ENCODE measurements at places on chromosomes 1 and 21.

- DNase-seq, result peak; percentile 25
These were observed 250.8 kb downstream of the FOXD2 start for GRCh38 chr1:47688461-47689296.

DNA sequence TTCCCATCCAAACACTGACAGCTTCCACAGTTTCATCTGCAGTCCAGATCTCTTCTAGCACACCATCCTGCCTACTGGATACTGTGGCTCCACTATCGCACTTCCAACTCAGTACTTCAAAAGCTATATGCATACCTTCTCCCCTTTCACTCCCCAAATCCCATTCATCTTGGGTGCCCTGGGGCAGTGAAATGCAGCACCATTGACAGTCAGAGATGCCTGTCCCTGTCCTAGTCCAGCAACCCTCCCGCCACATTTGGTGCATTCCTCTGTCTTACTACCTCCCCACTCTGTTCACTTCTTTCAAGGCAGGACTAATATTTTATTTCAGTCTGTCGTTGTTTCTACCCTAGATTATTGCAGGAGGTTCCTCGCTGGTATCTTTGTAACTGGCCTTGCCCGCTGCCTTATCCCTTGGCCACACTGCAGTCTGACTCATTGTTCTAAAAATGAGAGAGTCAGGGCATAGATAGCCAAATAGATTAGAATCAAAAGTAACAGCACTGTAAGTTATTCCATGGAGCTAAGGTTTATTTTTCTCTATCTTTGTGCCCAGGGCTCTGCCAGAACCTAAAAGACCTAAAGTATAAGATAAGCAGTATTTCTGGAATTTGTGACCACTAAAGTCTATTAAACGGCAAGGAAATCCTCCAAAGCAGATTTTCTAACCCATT lies 96.7 kb downstream of the ESRRG start:
- no peak for DNase-seq

DNA sequence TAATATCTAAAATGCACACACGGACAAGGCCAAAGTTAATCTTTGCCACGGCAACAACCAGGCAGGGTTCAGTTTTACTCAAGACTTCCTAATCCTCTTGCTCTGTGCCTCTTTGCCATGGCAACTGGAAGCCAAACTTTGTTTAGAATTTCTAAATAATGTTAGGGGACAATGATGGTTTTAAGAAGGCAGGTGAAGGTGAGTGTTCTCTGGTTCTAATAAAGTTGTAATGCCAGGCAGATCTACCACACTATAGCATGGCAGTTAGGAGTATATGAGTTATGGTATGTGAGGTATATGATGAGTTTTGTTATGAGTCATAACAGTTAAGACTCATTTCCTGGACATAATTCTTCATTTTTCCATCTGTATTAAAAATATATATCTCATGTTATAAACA lies 2.7 kb downstream of the PTPRC start:
- DNase-seq, result no peak

DNA sequence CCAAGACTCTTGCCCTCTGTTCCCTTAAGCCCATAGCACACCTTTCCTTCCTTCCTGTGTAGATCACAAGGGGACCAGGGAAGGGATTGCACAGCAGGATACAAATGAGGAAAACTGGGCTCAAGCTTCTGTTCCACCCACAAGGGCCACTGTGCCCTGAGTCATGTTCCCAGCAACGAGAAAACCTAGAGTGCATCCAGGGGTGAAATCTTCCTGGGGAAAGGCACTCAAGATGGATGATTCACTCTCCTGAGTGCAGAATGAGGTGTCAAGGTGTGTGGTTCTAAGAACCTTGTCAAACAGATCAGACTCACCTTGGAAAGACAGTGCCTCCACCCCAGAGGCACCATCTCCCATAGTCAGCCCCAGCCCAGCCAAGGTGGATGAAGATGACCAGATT lies 40.7 kb upstream of the EYA3 start:
- DNase-seq, result no peak

DNA sequence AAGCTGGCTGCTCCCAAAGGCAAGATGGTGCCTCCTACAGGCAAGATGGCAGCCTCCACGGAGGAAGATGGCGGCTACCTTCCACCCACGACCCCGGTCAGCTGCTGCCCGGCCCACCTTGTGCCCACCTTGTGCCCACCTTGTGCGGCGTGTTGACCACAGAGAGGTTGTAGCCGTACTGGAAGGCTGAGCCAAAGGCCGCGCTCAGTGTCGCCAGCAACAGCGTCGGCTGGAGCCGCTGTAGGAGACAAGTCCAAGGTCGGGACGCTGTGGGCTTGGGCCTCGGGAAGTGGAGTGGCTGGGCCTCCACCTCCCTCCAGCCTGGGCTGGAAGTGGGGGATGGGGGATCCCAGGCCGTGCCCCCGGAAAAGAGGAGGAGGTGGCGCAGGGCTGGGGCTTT lies 1.4 kb downstream of the SLC2A7 start:
- no peak for DNase-seq

GRCh38 chr1:61426885-61427284 lies 298.1 kb downstream of the TM2D1 start:
- no peak for DNase-seq

- DNase-seq, result no peak
These were observed 17.1 kb downstream of the SPRTN start for GRCh38 chr1:231355171-231355570.

DNA sequence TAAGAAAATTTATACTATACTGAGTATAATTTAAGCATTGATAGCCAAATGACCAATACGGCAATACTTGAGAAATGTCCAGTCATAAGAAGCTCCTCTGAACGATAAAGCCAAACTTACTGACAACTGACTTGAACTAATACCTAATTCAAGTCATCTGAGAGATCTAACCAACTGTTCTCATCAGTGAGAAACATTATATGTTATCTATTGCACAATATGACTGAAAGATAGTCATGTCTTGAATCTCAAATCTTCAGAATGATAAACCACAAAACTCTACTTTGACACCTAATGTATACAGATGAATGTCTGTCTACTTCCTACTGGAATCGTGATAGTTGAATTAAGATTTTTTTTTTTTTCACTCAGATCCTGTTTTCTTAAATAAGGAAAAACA lies 39.0 kb downstream of the APP start:
- DNase-seq, result no peak

DNA sequence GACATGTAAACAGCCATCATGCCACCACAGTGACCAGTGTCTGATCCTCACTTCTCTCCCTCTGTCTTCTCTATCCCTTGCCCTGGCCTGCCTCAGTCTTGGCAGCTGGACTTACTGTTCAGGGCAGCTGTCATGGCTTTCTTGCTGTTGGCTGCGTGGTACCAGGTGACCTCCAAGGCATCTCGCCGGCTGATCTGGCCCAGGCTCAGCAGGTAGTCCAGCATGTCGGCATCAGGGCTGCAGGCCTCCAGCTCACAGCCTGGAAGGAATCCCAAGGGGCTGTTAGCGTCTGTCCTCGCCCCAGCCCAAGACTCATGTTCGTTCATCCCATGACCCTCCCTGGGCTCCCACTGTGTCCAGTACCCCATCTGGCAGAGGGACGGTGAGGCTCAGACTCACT lies 3.6 kb downstream of the FAM151A start:
- DNase-seq, result no peak

DNA sequence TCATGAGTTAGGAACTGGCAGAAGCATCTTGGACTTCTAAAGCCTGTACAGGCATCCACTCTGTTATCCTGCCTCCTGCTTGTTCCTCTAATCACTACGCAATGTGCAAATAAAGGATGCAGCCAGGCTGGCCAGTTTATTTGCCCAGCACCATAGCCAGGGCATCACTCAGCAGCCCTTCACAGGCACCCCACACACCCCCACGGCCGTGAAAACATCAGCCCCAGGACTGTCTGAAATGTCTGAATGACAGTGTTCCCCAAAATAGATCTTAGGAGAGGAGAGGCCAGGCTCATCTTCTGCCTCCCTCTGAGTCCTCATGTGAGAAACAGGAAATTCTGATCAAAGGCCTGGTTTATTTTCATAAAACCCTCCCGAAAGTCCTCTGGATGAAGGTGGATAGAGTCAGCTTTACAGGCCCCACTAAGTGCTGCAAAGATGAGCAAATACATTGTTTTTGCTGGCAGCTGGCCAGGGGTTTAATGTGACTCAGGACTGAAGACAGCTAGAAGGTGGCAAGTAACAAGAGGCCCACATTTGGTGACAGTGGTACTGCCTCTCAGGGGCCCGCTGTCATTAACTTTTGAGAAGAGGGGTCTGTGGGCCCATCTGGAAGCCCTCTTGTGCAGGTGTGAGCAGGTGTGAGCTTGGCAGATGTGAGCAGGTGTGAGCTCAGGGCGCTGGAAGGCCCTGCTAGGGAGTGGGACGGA lies 32.9 kb downstream of the GRHL3 start:
- DNase-seq, result peak; percentile 69

GRCh38 chr21:35861661-35862060 lies 198.7 kb downstream of the SETD4 start:
- DNase-seq, result no peak

DNA sequence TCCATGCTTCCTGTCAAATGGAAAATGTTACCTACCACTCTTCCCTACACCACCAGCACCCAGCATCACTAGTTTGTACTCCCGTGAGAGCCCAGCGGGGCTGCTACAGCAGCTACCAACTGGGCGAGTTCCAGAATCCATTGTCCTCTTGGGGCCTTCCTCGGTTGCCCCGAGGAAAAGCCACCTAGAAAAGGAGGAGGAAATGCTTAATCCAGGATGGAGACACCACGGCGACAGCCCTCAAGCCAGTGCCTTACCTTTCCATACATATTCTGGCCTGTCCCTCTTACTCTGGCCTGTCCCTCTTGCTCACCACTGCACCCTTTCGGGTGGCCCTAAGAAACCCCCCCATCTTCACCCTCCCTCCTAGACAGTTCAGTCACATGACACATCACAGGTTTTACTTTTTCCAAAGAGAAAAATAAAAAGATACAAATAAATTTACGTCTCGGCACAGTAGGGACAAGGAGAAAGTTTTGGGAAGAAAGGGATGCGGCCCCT lies 478 bp downstream of the RIT1 start:
- DNase-seq, result peak; percentile 64

- no peak for DNase-seq
These were observed 121.7 kb upstream of the KIAA0040 start for GRCh38 chr1:175314300-175314699.

DNA sequence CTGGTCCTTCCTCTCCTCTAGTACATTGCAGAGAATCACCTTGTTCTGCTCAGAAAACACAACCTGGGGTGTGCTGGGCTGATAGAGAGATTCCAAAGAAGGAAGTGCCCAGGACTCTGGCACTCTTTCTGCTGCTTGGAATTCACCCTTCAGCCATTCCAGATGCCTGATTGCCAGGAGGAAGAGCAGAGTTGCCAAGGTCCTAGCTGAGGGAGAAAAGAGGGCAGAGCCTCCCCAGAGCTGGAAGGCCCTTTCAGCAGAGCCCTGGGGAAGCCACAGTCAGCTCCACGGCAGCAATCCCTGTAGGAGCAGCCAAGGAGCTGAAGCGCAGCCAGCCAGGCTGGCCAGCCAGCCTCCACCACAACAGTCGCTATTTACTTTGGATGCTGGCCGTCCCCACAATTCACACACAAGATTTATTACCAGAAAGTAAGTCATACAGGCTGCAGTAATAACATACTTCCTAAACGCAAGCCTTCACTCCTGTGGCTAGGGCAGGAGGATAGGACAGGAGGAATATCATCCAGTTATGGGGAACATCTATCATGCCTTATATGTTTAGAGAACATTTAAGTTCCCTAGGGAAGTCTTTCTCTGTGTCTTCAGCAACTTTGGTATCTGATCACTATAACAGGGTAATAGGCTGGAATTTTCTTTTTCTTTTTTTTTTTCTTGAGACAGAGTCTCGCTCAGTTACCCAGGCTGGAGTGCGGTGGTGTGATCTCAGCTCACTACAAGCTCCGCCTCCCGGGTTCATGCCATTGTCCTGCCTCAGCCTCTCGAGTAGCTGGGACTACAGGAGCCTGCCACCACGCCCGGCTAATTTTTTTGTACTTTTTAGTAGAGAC lies 36.6 kb upstream of the SLC44A3 start:
- DNase-seq, result no peak

DNA sequence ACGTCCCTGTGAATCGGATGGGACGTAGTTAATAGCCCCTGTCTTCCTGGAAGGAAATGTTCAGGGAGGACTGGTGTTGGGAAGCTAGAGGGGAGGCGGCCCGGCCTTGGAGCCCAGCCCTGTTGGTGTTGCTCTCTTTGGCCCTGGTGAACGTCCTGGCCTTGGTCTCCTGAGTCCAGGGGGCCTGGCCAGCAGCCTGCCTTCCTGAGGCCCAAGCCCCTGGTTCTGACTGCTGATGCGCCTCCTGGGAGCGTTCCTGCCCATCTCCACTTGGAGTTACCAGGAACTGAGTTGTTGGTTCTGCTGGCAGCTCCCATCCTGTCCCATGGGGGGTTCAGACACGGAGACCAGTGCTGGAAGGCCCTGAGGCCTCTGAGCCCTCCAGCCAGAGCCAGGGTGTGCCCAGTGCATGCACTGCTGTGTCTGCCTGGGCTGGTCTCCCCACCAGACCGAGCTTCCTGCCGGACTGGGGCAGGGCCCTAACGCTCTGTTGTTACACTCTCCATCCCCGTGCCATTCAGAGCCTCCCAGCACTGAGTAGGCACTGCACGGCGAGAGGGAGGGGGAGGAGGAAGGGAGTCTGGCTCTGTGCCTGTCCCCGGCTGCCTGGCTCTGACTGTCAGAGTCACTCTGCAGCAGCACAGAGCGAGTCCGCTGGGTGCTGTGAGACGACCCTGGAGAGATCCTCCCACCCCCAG lies 382.5 kb upstream of the VAMP3 start:
- peak; percentile 50 for DNase-seq

DNA sequence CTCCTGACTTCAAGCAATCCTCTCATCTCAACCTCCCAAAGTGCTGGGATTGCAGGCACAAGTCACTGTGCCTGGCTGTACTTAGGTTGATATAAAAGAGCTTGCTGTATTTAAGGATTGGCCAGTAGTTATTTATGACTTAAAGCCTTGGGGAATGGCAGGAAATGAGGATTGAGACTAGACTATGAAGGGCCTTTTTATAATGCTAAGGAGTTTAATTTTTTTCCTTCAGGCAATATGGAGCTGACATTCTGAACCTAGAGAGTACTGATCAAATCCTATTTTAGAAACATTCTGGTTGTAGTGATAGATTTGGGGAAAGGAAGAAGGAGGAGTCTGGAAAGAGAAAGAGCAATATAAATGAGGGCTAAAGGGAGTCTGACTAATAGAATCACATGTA lies 44.7 kb downstream of the MSH4 start:
- no peak for DNase-seq

DNA sequence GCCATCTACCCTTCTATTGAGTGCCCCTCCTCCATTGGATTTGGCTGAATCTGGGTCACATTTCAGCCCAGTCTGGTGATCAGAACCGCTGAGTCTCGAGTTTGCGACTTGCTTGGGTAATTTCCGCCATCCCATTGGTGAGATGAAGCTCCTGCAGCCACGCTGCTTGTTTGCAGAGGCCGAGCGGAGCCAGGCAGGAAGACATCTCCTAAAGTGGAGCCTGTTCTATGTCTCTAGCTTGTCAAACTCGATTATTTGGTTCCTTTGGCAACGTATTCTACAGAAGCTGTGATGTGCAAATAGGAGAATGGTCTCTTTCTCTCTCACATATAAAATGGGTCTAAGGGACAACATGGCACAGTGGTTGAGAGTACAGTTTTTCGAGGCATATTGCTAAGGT lies 206.8 kb upstream of the PLXNA2 start:
- no peak for DNase-seq

GRCh38 chr1:62269851-62270495 lies 49.3 kb downstream of the KANK4 start:
- DNase-seq, result no peak

- DNase-seq, result no peak
These were observed 14.7 kb upstream of the RGS2 start for GRCh38 chr1:192793983-192794767.

GRCh38 chr1:171739656-171740055 lies 2.2 kb downstream of the VAMP4 start:
- DNase-seq, result no peak
